ENCODE measurements at places on chromosomes 6 and 20. TPM values are rescaled to one million over a fixed set of nuclear protein-coding genes. Genes with fewer than 3 reads are reported as not detected.
A peak's percentile ranks its signal among the peaks of the same experiment; 100 is the strongest.

DNA sequence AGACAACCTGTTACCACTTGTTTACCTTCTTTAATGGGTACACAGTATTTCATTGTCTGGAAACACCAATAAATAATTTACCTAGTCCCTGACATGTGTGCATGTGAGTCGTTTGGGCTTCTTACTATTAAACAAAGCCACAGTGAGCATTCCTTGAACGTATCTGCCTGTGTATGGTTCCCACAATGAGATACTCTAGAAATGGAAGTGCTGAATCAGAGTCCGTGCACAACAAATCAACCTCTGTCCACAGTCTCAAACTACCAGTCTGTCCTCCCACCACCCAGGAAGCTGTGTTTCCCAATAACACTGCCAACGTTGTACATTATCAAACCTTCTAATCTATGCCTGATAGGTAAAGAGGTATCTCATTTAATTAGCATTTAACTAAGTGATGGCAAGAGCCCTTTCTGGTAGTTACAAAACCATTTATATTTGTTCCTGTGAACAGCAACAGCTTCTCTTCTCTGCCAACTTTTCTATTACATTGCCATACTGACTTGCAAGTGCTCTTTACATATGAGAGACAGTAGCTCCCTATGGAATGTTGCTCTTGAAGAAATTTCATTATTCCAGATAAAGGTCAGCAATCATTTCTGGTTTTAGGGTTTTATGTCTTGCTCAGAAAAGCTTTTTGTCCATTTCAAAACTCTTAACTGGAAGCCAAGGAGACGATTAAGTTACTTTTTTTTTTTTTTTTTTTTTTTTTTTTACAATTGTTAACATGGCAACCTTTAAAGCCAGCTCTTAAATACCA, 14.7 kb downstream of the JAG1 start:
- no peak for DNase-seq

- no peak for DNase-seq
Measured at GRCh38 chr6:118635909-118636735, 15.3 kb downstream of the CEP85L start.

The CCM2L gene
- 4.0 TPM for total RNA-seq

The CAGE1 gene
- total RNA-seq, result not detected

DNA sequence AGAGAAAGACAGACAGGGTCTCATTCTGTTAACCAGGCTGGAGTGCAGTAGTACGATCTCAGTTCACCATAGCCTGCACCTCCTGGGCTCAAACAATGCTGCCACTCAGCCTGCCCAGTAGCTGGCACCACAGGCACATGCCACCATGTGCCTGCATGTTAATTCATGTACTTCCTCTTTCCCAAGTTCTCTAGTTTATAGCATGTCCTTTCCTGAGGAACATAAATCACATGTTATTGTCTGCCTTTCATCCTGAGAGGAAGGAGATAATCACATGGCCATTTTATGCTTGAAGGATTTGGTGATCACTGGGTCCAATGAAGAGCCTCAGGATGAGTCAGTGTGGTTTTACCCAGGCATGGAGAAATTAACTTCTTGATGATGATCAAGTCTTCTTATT, 47.9 kb downstream of the COL11A2 start:
- DNase-seq, result no peak

The THBD gene
- 6.5 TPM for total RNA-seq

GRCh38 chr6:170142559-170142958, 148.3 kb downstream of the DLL1 start:
- no peak for DNase-seq

GRCh38 chr6:24019830-24020229, 106.2 kb upstream of the NRSN1 start:
- no peak for DNase-seq

GRCh38 chr6:131736003-131736596, 25.3 kb upstream of the CTAGE9 start:
- no peak for DNase-seq

- no peak for DNase-seq
Measured at GRCh38 chr6:14083751-14084150, 33.8 kb upstream of the CD83 start.

- no peak for DNase-seq
Measured at GRCh38 chr6:19655744-19656143, 181.4 kb upstream of the ID4 start.

The ATP9A gene
- total RNA-seq, result 42.3 TPM

DNA sequence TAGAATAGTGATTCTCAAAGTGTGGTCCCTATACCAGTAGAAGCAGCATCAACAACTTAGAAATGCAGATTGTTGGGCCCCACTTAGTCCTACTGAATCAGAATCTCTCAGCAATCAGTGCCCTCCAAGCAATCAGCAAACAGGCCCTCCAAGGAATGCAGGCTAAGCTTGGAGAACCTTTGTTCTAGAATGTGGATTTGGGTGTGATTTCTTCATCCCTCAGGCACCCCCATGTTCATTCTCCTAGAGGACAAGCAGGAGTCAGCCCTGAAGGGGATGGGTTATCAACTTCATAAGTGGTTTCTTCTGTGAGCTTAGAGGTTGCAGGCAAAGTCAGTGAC, 40.5 kb upstream of the TAF8 start:
- no peak for DNase-seq

The F13A1 gene
- 58.9 TPM for total RNA-seq

DNA sequence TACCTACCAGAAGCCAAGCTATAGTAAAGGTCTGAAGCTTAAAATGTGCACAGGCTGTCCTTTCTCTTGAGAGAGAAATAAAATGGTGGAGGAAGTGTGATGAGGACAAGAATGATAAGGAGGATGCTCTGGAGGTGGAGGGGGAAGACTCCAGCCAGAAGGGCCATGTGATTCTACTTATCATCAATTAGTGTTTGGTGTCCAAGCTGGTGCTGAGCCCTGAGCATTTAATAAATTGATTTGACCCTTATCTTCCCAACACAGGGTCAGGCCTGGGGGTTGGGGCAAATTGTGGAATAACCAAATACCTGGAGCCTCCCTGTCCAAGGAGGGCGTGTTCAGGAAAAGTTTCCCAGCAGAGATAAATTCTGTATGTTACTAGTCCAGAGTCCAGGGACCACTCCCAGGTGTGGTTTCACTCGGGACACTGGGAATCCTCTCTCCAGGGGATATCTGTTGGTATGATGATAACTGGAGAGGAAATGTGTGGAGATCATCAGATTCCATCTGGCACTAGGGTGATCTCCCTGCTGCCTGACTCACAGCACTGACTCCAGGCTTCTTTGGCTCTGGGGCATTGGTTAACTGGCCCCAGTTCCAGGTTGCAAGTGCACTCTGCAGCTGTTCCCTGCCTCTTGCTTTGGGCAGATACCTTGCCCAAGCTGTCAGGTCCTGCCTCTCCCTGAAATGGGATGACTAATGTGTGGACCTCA, 3.8 kb upstream of the MYBL2 start:
- no peak for DNase-seq

DNA sequence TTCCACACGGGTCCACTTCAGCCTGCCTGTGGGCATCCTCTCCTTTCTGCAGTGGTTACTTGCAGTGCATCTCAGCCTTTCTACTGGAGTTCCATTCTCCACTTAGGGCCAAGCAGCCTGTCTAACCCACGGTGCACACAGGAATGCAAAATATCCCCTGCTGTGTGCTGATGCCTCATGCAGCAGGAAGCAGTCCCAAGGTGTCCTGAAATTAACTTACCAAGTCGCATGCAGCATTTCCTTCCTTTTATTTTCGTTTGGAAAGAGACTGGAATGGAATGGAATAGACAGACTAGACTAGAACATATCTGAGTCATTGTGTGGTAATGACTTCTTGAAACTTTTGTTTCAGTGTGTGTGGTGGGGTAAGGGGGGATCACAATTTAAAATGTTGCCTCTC, 25.9 kb upstream of the FOXQ1 start:
- DNase-seq, result no peak

The TREM1 gene
- total RNA-seq, result 0.73 TPM

DNA sequence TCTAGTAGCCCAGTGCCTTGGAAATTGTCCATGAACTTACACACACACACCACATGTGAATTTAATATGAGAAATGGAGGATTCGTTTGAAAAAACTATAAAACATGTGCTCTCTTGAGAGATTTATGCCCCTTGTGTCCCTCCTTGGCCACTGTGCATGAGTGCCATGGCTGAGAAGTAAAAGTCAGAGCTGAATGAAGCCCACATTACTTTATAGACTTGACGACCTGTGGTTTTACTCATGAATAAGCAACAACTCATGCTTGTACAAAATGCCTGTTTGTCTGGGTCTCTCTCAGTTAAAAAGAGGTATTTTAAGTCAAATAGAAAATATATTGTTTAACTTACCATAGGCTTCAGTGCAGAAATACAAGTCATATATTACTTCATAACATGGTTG, 102.7 kb downstream of the KCNQ5 start:
- no peak for DNase-seq

The SLC17A2 gene
- not detected for total RNA-seq

DNA sequence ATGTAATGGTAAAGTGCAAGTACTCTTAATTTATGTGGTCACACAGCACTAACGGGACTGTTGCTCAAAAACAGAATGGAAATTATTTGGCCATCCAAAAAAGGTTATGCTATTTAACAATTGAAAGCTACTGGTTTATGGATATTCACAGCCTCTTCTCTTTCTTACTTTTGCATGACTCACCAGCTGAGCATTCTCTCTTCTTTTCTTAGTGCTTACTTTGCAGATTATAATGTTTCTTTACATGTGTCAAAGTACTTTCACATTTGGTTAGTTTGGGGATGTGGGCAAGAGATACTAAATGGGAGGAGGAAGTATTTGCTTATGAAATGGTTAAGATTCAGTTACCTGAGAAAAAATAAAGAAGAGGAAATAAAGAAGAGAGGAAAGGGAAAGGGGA, 610.5 kb downstream of the HTR1B start:
- DNase-seq, result no peak

The FRK gene
- total RNA-seq, result 1.6 TPM

DNA sequence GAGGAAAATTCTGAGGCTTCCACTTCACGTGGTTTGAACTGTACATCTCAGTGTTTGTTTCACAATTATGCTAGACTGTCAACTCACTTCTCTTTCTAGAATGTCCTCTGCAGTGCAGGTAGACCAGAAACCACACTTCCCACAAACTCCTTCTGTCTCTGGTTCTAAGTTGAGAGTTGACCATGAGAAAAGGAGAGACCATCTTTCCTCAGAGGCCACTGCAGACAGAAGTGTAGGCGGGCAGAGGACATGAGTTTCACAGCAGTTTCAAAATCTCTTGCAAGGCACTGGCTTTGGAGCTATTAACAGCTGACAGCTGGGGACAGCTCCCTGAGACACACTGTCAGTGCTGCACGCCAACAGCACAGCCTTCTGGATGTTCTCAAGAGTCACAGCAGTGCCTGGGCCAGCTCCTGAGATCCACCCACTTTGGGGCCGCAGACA, 55.4 kb upstream of the MOXD1 start:
- DNase-seq, result no peak

The ZNF165 gene
- not detected for total RNA-seq

The LINC00237 gene
- not detected for total RNA-seq

DNA sequence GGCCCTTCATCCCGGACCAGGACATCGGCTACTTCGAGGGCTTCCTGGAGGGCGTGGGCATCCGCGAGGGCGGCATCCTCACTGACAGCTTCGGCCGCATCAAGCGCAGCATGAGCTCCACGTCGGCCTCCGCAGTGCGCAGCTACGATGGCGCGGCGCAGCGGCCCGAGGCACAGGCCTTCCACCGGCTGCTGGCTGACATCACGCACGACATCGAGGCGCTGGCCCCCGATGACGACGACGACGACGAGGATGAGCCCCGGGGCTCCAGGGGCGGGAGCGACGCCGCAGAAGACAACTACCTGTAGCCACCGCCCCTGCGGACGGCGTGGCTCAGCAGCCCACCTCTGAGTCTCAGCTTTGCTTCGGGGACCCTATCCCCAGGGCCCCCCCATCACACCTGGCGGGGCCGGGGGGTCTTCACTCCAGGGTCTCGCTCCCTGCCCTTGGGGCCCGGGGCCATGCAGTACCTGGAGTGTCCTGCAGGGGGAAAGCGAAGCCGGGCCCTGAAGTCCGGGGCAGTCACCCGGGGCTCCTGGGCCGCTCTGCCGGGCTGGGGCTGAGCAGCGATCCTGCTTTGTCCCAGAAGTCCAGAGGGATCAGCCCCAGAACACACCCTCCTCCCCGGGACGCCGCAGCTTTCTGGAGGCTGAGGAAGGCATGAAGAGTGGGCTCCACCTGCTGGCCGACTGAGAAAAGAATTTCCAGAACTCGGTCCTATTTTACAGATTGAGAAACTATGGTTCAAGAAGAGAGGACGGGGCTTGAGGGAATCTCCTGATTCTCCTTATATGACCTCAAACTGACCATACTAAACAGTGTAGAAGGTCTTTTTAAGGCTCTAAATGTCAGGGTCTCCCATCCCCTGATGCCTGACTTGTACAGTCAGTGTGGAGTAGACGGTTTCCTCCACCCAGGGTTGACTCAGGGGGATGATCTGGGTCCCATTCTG, 20.8 kb upstream of the HCK start:
- peak; percentile 77 for DNase-seq

GRCh38 chr6:32684246-32684645, 17.8 kb upstream of the HLA-DQB1 start:
- DNase-seq, result no peak

GRCh38 chr20:36482044-36482473, 59.3 kb upstream of the MYL9 start:
- peak; percentile 90 for DNase-seq

- DNase-seq, result no peak
Measured at GRCh38 chr6:160349814-160350350, 1.7 kb downstream of the SLC22A3 start.

- DNase-seq, result peak; percentile 18
Measured at GRCh38 chr20:36317675-36318074, 11.5 kb downstream of the DLGAP4 start.

Measured in psoas muscle (tissue), 8 donors.